ENCODE measurements at places on chromosomes 3 and 15. TPM values are rescaled to one million over a fixed set of nuclear protein-coding genes. Genes with fewer than 3 reads are reported as not detected.

The CACNA1D gene
- under 0.01 TPM for total RNA-seq

The NOX5 gene
- total RNA-seq, result not detected

The PP2D1 gene
- total RNA-seq, result not detected

The SLC38A3 gene
- total RNA-seq, result not detected

The MAP1A gene
- 0.21 TPM for total RNA-seq

The RBPMS2 gene
- not detected for total RNA-seq

The ZNF774 gene
- total RNA-seq, result 3.6 TPM

The PRSS50 gene
- not detected for total RNA-seq
